Activated CD4-positive, alpha-beta T cell treated with anti-CD3 and anti-CD28 coated beads for 36 hours (primary cell): ENCODE measurements at places on chromosomes 4 and X. TPM values are rescaled to one million over a fixed set of nuclear protein-coding genes. Genes with fewer than 3 reads are reported as not detected.

NOX1 gene
- total RNA-seq, result not detected

PLP1 gene
- not detected for total RNA-seq

- DNase-seq, result peak; percentile 63
Observed at GRCh38 chrX:40008791-40009461, 88.8 kb downstream of the BCOR start.

- no peak for DNase-seq
Observed at GRCh38 chrX:15988661-15989603, 134.3 kb upstream of the AP1S2 start.

SGMS2 gene
- total RNA-seq, result 1.8 TPM

GRCh38 chr4:88962396-88962795 lies 94.6 kb downstream of the FAM13A start:
- DNase-seq, result peak; percentile 7

ZNF280C gene
- total RNA-seq, result 8.6 TPM

- DNase-seq, result no peak
Observed at GRCh38 chr4:85591406-85592098, 116.6 kb downstream of the ARHGAP24 start.

- DNase-seq, result no peak
Observed at GRCh38 chr4:69775321-69775867, 15.0 kb upstream of the SULT1B1 start.

PDLIM5 gene
- 34.3 TPM for total RNA-seq

DNA sequence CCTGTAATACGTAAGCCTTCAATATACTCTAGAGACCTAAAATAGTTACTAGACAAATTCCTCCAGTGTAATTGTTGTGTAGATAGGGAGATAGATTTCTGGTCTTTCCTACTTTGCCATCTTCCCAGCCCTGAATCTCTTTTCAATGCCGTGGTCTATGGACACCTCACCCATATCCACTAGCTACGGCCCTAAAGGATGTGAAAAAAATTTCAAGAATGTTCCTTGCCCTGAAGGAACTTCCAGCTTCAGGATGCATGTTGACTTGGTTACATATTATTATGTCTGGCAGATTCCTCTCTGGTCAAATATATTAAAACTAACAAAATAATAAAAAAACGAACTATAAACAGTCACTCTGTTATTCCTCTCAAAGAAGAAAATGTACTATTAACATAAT lies 52.4 kb upstream of the TSPAN5 start:
- DNase-seq, result no peak

DNA sequence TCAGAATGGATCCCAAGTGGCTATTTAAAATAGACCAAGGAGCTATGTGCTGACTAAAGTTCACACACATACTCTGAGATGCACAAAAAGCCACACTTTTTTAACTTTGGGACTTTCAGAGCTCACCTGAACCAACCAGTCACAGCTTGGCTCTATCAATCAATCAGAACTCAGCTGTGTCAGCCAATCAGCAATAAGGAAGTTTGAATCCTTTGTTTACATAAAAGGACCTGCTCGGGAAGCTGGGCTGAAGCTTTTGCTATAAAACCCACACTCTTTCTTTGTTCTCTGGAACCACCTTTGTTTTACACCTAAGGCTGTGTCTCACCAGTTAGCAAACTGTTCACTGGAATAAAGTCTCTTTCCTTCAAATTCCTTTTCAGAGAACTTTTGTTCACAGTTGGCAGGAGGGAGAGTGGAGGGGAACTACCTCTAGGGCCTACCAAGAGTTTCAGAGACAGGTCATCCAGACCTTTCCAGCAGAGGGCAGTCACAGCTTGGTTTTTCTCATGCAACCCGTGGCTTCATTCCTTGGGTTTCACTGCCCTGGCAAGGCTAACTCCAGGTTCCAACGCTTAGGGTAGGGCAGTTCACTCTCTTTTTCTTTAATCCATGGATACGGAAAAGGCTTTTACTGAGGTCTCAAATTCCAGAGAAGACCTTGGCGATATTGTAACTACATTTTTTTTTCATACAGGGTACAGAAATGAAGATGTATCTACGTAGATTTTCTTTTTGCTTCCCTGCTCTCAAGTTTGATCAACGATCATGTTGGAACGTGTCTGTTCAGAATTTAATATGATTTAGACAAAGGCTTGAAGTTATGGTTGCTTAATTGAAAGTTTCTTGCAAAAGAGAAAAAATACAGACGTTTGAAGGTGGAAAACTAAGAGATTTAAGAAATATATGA lies 80.7 kb downstream of the GPRIN3 start:
- DNase-seq, result peak; percentile 85

FATE1 gene
- not detected for total RNA-seq

GRCh38 chr4:140754918-140755773 lies 1.0 kb downstream of the TBC1D9 start:
- no peak for DNase-seq

CFP gene
- total RNA-seq, result 4.7 TPM

DNA sequence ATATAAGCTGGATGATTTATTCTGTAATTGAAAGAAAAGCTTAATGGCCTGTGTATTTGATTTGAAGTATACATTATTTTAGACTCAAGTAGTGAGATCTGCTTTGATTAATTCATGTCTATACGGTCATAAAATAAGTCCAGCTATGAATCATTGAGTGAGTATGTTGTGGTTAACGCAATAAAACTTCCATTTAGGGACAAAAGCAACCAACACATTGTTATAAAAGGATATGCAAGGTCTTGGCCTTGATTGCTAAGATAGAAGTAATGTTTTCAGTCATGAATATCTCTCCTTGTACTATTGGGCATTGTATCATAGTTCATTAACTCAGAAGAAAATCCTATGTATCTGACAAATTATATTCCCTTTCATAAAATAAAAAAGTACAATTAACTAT lies 162.1 kb downstream of the EPHA5 start:
- DNase-seq, result no peak

- no peak for DNase-seq
Observed at GRCh38 chr4:173171098-173171497, 2.5 kb downstream of the GALNT7 start.

MTNR1A gene
- not detected for total RNA-seq

MID1 gene
- total RNA-seq, result 0.43 TPM

POF1B gene
- total RNA-seq, result 0.05 TPM

DNA sequence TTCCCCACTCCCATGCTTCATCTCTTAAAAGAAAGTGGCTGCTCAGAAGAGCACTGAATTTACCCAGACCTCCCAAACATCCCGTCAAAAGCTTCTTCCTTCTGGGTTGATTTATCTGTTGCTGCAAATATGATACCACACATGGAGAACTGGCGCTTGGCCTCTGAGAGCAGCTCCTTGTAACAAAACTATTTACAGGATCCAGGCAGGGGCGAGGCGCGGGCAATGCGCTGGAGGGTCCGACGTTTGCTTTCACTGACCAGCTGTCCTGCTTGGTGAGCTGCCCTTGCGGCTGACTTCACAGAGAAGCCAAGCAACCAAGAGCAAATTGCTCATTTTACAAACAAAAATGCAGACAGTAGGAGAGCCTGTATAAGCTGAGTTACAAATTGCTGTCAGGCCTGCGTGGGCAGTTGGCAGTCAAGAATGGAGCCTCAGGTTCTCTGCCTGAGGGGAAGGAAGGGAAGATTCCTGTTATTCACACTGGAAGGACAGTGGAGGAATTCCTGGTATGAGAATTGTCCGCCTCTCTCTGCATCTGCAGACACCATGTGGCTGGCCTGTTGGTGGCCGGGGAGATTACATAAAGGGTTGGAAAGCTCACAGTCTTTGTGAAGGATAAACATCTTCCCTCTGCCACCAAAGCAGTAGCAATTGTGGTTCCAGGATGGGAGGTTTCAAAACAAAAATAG lies 192.2 kb upstream of the LEF1 start:
- no peak for DNase-seq

DNA sequence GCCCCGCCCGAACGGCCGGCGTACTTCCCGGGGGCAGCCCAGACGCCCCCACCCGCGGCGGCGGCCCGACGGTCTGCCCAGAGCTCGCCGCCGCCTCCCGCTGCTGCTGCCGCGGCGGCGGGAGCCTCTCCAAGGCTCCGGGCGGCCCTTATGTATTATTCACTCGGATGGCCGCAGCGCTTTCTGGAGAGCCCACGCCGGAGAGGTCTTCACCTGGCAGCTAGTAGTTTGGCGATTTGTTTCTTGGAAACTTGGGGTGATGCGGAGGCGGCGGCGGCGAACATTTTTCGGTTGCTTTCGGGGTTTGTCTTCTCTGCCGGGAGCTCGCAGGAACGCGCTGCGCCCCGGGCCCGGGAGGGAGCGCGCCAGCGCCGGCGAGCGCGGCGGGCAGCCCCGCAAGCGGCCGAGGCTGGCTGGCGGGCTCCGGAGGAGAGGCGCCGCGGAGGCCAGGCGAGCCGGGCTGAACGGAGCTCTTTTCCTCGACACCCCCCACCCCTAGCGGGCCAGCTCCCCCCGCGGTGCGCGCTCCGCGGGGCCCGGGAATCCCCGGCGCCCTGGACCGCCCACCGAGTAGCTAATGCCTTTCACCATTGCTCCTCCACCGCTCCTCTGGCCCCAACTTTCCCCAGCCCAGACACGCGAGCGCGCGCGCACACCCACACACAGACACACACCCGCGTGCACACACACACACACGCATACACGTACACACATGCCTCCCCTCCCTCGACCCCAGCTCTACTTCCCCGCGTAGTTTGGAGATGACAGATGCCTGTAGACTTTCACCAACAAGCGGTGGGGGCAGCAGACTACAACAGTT lies 113.5 kb downstream of the DHX15 start:
- DNase-seq, result peak; percentile 52

DNA sequence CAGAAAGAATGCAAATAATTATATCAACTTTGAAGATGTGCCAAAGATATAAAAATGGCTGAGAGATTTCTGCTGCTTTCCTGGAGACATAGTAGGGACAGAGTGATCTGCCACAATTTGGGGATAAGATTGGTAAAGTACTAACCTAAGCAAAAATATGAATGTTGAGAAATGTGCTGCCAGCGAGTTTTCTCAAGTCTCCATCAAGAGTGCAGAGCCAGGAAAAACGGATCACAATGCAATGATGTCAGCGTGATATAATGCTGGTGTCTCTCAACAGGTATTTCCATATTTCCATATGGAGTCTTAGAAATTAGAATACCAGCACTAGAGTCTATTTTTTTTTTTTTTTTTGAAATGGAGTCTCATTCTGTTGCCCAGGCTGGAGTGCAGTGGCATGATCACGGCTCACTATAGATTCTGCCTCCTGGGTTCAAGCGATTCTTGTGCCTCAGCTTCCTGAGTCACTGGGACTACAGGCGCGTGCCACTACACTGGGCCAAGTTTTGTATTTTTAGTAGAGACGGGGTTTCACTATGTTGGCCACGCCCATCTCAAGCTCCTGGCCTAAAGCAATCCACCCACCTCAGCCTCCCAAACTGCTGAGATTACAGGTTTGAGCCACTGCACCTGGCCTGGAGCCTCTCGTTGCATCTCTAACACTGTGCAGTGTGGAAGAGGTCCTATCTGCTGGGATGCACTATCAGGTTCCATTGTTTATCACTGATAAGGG lies 893.5 kb downstream of the TRIML1 start:
- no peak for DNase-seq

GRCh38 chrX:83916525-83916924 lies 55.6 kb downstream of the CYLC1 start:
- DNase-seq, result peak; percentile 3

DNA sequence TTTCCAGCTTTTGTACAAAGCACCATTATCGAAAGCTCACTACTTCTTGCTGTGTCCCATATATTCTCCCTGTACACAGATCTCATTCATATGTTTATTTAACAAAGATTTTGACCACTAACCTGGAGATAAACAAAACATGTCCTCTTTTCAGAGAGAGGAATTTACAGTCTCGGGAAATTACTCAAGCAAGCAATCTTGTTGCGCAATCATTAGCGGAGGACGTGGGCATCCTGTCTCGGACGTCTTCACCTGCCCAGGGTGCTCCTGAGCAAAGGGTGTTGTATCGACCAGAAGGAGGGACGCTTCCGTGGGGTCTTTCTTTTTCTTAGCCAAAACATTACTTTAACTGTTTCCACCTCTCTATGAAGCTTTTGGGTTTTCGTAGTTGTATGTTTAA lies 66.5 kb upstream of the CLCN4 start:
- DNase-seq, result no peak

TLR8 gene
- total RNA-seq, result not detected

- DNase-seq, result no peak
Observed at GRCh38 chr4:37243051-37243450, 1.5 kb upstream of the NWD2 start.

RIPPLY1 gene
- not detected for total RNA-seq

XK gene
- total RNA-seq, result 0.07 TPM

QRFPR gene
- not detected for total RNA-seq

GAGE2A gene
- not detected for total RNA-seq

PDE5A gene
- 0.47 TPM for total RNA-seq

PABPC1L2A gene
- total RNA-seq, result not detected

AMOT gene
- total RNA-seq, result 1.1 TPM

GRCh38 chr4:151530783-151531182 lies 121.8 kb downstream of the FHIP1A start:
- DNase-seq, result no peak

GRCh38 chr4:87978681-87979080 lies 3.2 kb downstream of the SPP1 start:
- no peak for DNase-seq

SPARCL1 gene
- total RNA-seq, result not detected

GRCh38 chr4:122346036-122346435 lies 32.8 kb upstream of the ADAD1 start:
- no peak for DNase-seq

DNA sequence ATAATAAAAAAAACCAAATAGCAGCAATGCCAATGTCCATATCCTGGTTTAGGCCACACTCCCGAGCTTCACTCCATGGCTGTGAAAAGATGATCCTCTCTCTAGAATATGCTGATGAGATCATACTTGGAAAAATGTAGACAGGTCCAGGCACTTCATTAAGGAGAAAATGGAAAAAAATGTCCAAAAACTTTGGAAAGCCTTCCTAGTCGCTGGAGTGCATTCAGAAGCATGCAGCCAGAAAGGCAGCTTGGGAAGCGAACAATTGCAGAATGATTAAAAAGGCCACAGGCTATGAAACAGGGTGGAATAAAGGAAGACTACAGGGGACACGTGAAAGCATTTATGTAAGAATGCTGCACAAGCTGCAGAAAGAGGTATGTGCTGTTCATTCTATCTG lies 165.6 kb upstream of the HCCS start:
- DNase-seq, result no peak

DNA sequence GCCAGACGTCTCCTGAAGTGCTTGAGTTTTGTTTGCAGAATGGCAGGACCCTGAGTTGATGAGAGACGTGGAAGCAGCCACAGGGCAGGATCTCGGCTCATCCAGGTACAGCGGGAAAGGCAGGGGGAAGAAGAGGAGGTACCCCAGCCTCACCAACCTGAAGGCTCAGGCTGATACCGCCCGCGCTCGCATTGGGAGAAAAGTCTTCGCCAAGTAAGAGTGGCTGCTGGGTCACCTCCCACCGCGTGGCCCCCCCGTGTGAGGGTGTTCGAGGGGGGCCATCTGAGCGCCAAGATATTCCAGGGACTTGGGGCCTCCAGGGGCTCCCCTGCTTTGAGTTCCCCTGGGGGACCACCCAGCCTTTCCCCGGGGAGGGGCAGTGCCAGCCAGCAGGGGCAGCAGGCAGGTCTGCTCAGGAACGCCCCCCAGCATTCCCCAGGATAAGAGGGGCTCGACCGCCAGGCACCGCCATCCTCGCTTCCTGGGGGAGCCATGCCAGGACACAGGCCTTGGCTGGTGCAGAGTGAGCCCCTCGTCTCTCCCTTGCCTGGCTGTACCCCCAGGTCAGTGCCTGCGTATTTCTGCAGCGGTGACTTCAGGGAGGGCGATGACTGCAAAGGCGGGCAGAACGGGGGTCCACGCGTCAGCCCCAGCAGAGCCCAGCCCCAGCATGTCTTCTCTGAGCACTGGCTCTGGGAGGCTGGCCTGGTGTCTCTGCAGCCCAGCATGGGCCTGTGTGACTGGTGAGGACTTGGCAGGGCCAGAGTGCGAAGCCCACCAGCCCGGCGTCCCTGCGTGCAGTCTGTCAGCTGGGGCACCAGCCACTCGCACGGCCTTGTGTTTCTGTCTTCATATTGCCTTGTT lies 22.3 kb downstream of the NKX1-1 start:
- no peak for DNase-seq
